ENCODE measurements at places on chromosomes 12 and 14. TPM values are rescaled to one million over a fixed set of nuclear protein-coding genes. Genes with fewer than 3 reads are reported as not detected.

EPYC gene
- not detected for total RNA-seq

- no peak for DNase-seq
- H3K36me3 ChIP-seq = no peaks in the 10 kb centered on the region
- no peak overlapping the region for H3K27ac ChIP-seq
- H3K27me3 ChIP-seq = peaks cover 41% of the 10 kb centered on the region
Observed at GRCh38 chr14:95359994-95360826, 40.5 kb upstream of the CLMN start.

CYP46A1 gene
- total RNA-seq = 0.20 TPM

VRTN gene
- not detected for total RNA-seq
